GM04504 (cell line): ENCODE measurements at places on chromosomes 16 and 17.

- DNase-seq = no peak
These were observed 30.8 kb upstream of the OR4D1 start for GRCh38 chr17:58117382-58117781.

DNA sequence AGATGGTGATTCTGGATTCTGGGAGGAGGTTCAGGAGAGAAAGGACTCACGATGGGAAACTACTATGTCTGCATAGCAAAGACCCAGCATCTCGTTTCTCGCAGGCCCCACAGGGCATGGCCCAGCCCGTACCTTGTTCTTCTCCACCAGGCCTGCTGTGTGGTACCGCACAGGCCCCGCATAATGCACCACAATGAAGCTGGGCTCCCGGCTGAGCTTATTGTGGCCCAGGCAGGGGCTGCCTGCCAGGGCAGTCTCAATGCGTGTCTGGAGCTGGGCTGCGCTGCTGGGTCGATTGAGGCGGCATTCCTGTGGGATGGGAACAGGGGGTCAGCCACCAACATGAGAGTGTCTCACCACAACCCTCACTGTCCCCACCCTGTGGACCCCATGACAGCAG is 20.4 kb downstream of the ZNHIT3 start:
- no peak for DNase-seq

- no peak for DNase-seq
These were observed 35.2 kb downstream of the TSC2 start for GRCh38 chr16:2082983-2083364.

DNA sequence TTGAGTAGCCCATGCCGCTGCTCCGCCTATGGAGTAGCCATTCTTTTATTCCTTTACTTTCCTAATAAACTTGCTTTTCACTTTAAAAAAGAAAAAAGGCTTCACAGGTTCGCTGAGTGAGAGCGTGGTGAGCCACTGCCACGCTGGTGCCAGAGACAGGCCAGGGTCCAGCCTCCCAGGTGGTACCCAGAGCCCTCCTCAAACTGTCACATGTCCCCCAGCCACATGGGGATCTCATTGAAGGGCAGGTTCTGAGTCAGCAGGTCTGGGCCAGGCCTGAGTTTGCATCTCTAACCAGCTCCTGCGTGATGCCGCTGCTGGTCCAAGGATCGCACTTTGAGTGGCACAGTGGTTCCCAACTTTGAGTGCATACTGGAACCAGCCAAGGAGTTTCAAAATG is 36.2 kb downstream of the RBFOX3 start:
- no peak for DNase-seq

GRCh38 chr17:16818340-16818739 is 128.3 kb downstream of the CCDC144A start:
- DNase-seq = no peak

DNA sequence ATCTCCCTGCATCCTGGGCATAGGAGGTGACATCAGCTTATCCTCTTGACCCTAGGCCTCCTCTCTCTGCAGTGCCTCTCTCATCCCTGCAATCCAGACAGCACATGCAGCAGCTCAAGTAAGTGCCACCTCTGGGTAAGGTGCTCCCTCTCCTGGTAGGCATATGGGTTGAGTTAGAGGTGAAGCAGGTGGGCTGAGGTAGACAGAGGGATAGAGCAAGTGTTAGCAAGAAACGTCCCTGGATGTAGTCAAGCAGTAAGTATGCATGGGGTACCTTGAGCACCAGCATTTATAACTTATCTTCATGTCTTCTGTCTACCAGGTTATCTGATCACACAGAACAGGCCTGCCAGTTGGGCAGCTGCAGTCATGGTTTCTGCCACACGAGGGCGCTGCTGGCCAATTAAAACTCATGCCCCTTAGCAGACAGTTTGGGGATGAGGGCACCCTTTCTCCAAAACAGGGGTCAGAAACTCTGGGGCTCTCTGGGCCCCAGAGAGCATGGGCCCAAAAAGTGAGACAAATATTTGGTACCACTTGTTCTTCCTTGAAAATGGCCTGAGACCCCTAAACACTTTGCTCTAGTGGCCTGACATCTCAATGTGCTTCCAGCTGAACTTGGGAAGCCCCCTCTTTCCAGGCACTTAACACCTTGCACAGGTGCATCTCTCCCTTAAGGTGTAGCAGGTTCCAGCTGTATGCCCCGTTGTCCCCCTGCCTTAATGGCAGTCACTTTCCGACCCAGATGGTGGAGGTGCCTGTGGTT is 59.8 kb downstream of the NEUROD2 start:
- no peak for DNase-seq

DNA sequence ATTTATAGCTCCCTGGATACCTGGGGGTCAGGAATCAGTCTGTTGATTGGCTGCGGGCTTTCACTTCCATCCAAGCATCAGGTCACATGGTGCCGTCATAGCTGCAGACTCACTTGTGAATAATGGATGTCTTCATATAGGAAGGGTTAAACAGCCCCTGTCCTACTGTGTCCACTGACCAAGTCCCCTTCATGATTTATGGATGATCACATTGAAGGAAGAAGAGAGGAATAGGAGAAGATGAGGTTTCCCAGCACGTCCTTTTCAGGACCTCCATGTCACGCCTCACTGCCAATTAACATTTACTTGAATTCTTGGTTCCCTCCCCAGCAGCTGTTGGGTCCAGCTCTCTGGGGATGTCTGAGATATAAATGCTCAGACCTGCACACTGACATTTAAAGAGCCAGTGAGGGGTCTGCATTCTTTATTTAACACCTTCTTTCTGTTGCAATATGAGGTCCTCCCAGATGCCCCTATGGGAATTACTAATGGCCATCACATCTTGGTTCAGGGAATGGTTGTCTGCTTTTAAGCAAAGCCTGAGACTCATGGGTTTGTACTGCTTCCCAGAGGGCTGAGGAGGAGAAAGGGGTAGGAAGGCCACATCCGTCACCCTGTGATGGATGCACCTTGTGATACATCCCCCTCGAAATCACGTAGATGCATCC is 230.6 kb upstream of the HSBP1 start:
- DNase-seq = no peak

DNA sequence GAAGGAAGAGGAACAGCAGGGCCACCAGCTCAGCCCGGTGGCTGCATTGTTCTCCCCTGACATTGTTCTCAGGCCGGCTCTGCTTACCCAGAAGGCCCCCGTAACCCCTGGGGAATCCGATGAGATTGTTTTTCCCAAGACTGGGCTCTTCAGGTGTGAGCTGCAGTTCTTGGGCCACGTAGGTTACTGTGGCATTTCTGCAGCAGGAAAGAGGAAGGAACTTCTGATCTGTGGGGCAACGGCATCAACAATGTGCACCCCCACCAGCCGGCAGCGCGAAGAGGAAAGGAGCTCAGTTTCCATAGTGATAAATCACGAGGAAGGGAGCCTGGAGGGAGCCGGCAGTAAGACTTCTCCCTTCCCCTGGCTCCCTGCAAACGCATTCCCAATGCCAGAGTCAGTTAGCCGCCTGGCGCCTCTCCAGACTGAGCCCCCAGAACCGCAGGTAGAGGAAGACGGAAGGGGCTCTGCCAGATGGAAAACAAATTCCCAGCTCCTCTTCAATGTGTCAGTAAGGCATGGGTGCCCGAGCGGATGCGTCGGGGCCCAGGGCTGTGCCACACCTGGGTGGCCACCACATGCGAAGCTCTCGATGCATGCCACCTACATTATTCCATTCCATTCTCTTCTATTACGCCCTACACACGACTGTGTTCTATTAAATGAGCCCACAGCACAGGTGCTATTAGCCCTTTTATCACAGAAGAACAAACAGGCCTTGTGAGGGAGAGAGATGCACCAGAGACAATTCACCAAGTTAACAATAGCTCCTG is 21.5 kb upstream of the PECAM1 start:
- DNase-seq = no peak

GRCh38 chr17:42818379-42818778 is 5.7 kb downstream of the BECN1 start:
- no peak for DNase-seq

DNA sequence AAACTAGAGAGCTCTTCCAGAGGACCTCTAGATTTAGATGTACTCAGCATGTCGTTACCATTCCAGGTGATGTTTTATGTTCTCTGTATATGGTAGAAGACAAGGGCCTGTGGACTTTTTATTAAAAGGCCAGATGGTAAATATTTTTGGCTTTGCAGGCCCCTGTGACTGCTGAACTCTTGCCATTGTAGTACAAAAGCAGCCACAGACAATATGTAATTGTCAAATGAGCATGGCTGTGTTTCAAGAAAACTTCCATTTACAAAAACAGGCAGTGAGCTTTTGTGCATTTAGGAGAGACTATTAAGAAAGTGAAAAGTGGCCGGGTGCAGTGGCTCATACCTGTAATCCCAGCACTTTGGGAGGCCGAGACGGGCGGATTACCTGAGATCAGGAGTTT is 4.6 kb downstream of the NIP7 start:
- DNase-seq = no peak

DNA sequence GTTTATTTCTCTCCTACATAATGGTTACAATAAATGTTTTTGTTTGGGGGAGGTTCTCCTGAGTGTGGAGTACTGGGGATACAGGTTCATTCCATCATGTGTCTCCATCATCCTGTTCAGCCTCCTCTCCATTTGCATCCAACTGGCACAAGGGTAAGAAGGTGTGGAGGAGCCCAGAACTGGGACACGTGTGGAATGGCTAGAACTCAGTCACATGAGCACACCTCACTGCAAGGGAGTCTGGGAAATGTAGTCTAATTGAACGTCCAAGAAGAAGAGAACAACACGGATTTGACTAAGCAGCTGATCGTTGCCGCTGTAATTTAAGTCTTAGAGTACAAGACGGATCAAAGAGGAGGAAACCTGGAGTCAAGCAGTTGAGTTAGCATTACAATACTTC is 6.1 kb downstream of the OR1A1 start:
- no peak for DNase-seq

GRCh38 chr17:40035162-40035559 is 19.0 kb downstream of the MED24 start:
- DNase-seq = no peak

DNA sequence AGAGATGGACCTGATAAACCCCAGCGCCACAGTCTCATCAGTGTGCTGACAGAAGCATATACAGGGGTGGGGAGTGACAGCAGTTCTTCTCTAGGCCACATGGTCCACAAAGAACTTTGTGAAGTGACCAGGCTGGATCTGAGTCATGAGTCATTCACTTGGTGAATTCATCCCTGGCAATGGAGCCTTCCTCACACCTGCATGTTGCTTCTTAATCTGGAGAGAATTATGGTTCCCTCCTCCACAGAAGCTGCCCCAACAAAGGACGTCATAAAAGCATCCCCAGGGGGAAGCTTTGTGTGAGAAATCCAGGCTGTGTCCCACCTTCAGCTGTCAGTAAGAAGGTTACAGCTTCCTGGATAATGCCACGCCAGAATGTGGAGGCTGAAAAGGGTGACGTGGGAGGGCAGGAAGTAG is 215.6 kb upstream of the MAF start:
- DNase-seq = no peak

- peak; percentile 27 for DNase-seq
These were observed 68.6 kb downstream of the HAPSTR1 start for GRCh38 chr16:9159839-9160550.

GRCh38 chr16:47016700-47017133 is 43.2 kb upstream of the DNAJA2 start:
- DNase-seq = no peak

DNA sequence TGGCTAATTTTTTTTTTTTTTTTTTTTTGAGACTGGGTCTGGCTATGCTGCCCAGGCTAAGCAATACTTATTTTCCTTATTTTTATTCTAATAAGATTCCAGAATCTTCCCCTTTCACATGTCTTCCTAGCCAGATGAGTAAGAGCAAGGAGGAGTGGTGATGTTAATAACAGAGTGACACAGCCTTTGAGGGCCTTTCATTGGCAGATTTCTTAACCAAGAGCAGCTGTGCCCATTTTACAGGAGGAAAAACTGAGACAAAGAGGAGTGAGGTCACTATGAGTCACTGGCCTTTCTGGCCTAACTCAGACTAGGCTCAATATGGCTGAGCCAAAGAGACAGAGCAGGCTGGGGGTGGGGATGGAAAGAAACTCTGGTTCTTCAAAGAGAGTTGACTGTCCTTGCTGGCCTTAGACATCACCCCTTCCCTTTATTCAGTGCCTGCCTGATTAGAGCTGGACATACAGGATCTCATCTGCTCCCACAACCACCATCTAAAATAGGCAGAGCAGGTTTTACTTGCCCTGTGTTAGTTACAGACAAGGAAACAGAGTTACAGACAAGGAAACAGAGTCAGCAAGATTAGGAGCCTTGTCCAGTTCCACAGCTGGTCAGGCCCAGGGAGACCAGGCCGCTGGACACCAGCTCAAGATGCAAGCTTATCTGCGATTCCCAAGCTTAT is 50.0 kb upstream of the TOB1 start:
- DNase-seq = no peak

GRCh38 chr17:18025241-18025944 is 13.6 kb downstream of the ATPAF2 start:
- DNase-seq = no peak

DNA sequence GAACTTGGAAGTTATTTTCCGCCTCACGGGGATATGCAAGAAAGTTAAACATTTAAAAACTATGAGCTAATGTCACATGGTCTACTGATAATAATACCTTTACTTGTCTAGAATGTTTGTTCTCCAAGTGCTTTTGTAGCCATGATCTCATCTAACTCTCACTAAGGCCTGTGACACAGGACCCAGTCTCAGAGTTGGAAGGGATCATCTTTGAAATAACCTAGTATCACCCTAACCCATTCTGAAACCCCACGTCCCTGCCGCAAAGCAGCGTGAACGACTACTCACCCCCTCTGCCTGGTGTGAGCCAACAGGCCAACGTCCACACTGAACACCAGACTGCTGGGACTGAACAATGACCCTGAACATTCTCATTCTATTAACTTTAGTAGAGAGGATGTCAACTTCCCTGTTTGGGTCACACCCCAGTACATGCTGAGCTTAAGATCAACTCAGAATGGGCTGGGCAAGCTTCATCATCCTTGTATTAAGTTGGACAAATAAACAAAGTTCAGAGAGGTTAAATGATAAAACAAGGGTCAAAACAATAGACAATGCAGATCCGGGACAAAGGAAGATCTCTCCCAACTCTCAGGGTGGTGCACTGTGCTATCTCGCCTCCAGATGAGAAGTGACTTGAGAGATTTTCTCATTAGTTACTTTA is 54.8 kb upstream of the BCAR1 start:
- DNase-seq = no peak

GRCh38 chr17:45070809-45071208 is 9.7 kb downstream of the NMT1 start:
- no peak for DNase-seq

DNA sequence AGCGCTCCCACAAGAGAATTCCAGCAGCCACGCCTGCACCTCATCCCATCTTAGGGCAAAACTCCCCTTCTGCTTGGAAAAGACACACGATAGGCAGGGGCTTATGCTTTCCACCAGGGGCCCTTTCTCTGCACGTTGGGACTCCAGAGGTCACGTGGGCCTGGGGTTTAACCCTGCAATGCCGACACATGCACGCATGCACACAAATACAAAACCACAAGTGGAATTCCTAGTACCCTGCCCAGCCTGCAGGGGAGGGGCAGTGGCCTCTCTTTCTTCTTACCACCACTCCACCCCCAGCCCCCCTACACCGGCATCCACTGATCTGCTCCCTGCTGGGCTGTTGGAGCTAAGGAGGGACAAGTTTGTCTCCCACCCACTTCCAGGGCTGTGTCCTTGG is 16.8 kb upstream of the CCDC182 start:
- no peak for DNase-seq
